ENCODE measurements at places on chromosomes 11 and 22.

GRCh38 chr11:70290361-70291065, 20.0 kb downstream of the PPFIA1 start:
- no peak for DNase-seq

DNA sequence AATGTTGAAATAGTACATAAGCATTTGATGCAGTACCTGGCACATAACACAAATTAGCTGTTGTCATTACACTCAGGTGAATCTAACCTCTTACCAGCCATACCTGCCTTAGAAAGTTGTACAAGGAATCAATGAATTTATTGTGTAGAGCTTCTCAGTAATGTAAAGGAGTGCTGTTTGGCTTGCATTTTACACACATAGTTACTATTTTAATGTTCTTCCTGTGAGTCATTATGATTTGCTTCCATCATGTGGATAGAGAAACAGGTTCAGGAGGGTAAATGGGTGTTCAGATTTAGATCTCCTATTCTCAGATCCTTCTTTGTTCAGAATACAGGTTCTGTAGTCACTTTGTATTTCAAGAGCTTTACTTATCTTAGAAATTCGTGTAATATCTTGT, 27.6 kb upstream of the RCE1 start:
- no peak for DNase-seq

- DNase-seq: no peak
Measured at GRCh38 chr22:31604746-31605705, 57.0 kb downstream of the PISD start.

- no peak for DNase-seq
Measured at GRCh38 chr11:41494716-41495115, 35.3 kb upstream of the LRRC4C start.

DNA sequence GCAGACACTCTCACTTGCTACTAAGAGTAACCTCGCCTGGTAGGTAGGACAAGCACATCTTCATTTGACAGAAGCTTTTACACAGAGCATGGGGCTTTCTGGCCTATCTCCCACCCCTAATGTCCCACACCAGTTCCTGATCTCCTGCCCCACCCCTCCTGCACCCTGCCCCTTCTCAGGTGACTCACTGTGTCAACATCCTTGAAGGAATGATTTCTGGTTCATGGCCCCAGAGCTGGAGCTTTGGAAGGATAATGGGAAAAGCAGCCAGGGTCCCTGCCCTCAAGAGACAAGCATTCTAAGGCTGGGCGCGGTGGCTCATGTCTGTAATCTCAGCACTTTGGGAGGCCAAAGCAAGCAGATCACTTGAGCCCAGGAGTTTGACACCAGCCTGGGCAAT, 47.2 kb downstream of the LRFN4 start:
- no peak for DNase-seq

DNA sequence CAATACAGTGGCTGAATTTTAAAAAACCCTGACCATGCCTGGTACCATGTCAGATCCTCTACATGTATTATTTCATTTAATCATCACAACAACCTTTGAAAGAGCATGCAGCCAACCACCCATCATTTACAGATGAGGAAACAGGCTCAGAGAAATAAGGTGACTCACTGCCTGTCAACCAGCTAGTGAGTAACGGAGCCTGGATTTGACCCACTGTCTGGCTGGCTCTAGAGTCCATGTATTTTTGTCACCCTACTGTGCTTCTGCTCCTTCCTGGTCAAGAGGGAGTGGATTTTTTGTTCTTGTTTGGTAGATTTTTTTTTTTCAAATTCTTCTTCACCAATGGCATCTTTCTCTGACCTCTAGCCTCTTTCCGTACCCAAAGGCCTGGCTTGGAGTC, 77.4 kb downstream of the CWC15 start:
- no peak for DNase-seq

GRCh38 chr22:42752912-42753311, 32.2 kb upstream of the A4GALT start:
- DNase-seq: no peak

- no peak for DNase-seq
Measured at GRCh38 chr11:2149864-2150847, 10.9 kb downstream of the INS start.

- DNase-seq: no peak
Measured at GRCh38 chr11:61609980-61610366, 29.1 kb upstream of the SYT7 start.

DNA sequence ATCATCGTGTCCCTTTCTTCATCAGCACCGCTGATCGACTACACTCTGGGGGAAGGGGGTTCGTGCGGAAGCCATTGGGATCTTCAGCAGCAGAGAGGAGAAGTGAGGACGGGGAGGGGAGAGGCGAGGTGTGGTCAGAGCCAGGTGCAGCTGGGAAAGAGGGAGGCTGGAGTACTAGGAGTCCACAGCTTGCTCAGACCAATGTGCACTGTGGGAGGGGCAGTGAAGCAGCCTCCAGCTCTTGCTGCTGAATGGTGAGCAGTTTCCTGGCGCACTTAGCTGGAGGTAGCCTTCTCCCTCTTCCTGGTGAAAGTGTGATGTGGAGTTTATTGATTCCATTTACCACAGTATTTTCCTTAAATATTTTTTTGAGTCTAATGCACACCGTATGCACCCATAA, 99.0 kb upstream of the NECTIN1 start:
- no peak for DNase-seq

- no peak for DNase-seq
Measured at GRCh38 chr11:93694109-93694508, 32.6 kb downstream of the CEP295 start.
